ENCODE measurements at places on chromosomes 1 and 21.
A peak's percentile ranks its signal among the peaks of the same experiment; 100 is the strongest.

- peak; percentile 86 for DNase-seq
Measured at GRCh38 chr1:185044981-185045813, at the start of gene RNF2. Gene RNF2 (plus strand): TSS chr1:185045558. CDS start chr1:185087554, 41,996 bp downstream.

- DNase-seq = no peak
Measured at GRCh38 chr1:3640121-3640837, 9.6 kb downstream of the WRAP73 start.

GRCh38 chr1:114104949-114105348 is 48.7 kb downstream of the SYT6 start:
- no peak for DNase-seq

DNA sequence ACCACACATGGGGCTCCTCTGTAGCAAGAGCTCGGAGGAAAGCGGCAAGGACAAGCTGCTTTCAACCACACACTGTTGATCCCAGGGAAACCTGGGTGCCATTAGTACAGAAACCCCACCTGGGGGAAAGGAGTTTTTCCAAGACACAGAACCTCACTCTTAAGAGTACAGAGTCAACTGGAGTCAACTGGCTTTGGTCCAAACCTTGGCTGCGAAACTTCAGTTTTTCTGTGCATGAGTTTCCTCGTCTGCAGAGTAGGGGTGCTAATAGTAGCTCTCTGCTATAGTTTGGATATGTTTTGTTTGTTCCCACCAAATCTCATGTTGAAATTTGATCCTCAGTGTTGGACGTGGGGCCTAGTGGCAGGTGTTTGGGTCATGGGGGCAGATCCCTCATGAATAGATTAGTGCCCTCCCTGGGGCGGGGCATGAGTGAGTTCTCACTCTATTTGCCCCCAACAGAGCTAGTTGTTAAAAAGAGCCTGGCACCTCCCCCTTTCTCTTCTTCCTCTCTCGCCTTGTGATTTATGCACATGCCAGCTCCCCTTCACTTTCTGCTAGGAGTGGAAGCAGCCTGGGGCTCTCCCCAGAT is 161.1 kb downstream of the PIGK start:
- no peak for DNase-seq

- peak; percentile 81 for DNase-seq
Measured at GRCh38 chr1:101238681-101239094, 1.9 kb downstream of the S1PR1 start.

- DNase-seq = no peak
Measured at GRCh38 chr1:60287536-60287935, 214.0 kb upstream of the C1orf87 start.

GRCh38 chr1:45569962-45570581 is 13.8 kb upstream of the NASP start:
- peak; percentile 74 for DNase-seq

- peak; percentile 27 for DNase-seq
Measured at GRCh38 chr1:30189818-30190500, 533.4 kb downstream of the MATN1 start.

- no peak for DNase-seq
Measured at GRCh38 chr1:12346483-12347151, 116.8 kb downstream of the VPS13D start.

DNA sequence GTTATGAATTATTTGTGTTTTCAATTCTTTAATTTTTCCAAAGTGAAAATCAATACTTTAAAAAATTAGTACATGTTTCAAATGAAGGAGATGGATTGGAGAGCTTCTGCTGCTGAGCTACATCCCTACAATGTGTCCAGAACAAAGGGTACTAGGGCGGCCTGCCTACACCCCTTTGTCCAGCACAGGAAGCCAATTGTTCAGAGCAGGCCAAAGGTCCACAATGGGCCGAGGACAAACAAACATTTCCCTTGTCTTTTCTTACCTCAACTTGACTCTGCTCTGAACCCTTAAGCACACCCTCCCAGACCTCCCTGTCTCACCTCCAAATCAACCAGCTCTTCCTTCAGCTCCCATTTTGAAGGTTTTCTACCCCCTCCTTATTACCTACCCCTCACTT is 39.4 kb upstream of the CAMK1G start:
- no peak for DNase-seq

GRCh38 chr1:61071205-61072130 is 10.9 kb upstream of the NFIA start:
- DNase-seq = no peak

DNA sequence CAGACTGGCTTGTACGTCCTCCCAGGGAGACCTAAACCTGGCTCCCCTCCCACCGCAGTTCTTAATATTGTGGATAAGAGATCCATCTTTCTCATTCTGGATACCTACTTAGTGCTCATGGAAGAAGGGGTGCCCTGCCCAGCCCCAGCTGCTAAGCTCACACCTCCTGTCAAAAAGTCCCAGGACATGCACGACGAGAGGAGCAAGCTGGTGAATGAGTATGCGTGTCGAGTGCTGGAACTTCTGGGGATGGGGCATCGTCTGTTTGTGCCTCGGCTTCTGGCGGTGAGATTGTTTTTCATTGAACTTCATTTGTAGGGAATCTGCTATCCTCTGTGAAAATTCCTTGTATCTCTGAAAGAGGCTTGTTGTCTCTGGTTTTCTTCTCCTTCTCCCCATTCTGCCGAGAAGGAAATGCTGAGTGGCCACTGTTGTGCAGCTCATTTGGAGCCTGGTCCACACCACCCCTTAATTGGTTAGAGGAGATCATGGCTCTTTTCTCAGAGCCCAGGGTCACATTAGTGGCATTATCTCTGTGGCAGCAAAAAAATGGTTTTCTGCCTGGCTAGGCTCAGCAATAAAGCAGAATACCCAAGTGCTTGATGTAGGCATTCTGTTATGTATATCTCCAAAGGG is 199.4 kb upstream of the CACYBP start:
- peak; percentile 21 for DNase-seq

DNA sequence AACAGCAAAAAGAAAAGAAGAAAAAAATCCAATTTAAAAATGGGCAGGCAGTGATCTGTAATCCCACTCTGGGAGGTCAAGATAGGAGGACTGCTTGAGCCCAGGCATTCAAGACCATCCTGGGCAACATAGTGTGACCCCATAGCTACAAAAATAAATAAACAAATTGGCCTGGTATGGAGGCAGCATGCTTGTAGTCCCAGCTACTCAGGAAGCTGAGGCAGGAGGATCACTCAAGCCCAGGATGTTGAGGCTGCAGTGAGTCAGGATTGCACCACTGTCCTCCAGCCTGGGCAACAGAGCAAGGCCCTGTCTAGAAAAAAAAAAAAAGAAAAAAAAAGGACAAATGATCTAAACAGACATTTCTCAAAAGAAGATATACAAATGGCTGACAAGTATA is 99.6 kb downstream of the EIF4G3 start:
- DNase-seq = no peak

DNA sequence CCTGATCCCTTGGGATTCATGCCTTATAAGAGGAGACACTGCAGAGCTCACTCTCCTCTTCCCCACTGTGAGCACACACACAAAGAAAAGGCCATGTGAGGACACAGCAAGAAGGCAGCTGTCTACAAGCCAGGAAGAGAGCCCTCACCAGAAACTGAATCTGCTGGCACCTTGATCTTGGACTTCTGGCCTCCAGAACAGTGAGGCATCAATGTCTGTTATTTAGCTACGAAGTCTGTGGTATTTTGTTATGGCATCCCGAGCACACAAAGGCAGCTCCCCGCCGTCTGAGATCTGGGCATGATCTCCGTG is 47.1 kb upstream of the RPL11 start:
- DNase-seq = peak; percentile 46

All from WERI-Rb-1 (cell line).